ENCODE measurements at places on chromosomes 5 and 9. TPM values are rescaled to one million over a fixed set of nuclear protein-coding genes. Genes with fewer than 3 reads are reported as not detected.

SLC4A9 gene
- total RNA-seq = not detected

PAX5 gene
- total RNA-seq = not detected

RORB gene
- total RNA-seq = 0.36 TPM

C5orf63 gene
- 2.2 TPM for total RNA-seq

ANKRD31 gene
- total RNA-seq = 0.29 TPM

PCDHGA7 gene
- 6.5 TPM for total RNA-seq

GNA14 gene
- total RNA-seq = 0.72 TPM

- no peak overlapping the region for H3K4me3 ChIP-seq
- no peaks in the 10 kb centered on the region for H3K4me1 ChIP-seq
- no peak overlapping the region for H3K27ac ChIP-seq
- no peak for DNase-seq
Measured at GRCh38 chr5:130624805-130625204, 540.3 kb downstream of the HINT1 start.

- H3K4me3 ChIP-seq = no peak overlapping the region
- H3K4me1 ChIP-seq = no peaks in the 10 kb centered on the region
- DNase-seq = peak; percentile 84
- H3K36me3 ChIP-seq = no peaks in the 10 kb centered on the region
- H3K27me3 ChIP-seq = peaks cover 60% of the 10 kb centered on the region
Measured at GRCh38 chr9:36903541-36904435, 130.3 kb downstream of the PAX5 start.

GRCh38 chr5:98187945-98188344, 585.5 kb upstream of the RGMB start:
- peaks cover 3% of the 10 kb centered on the region for H3K4me1 ChIP-seq
- no peaks in the 10 kb centered on the region for H3K27me3 ChIP-seq
- H3K4me3 ChIP-seq = no peak overlapping the region
- DNase-seq = no peak
- H3K36me3 ChIP-seq = no peaks in the 10 kb centered on the region

DNA sequence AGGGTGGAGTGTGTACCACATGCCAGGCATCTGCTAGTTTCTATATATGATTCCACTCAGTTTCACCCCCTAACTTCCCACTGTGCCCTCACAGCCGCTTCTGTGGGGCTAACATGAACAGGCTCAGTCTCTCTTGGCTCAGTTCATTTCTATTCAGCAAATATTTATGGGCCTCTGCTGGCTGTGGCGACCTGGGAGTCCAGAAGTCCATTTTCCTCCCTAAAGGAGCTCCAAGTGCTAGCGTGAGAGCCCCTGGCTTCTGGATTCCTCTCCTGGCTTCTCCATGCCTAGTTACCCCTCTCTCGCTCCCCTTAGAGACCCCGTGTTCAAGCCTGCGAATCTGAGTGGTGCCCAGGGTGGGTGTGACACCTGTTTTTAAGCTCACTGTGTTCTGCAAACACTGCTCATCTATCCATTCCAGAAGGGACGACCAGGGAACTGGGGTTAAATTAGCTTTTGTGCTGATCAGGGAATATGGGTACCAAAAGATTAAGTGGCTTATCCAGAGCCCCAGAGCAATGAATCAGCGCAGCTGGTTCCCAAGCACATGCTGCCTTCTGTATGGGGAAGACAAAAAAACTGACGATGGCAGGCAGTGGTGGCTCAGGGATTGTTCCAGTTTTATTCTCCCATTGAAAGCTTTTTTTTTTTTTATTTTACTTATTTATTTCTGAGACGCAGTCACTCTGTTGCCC, 57.6 kb downstream of the HMCN2 start:
- H3K4me1 ChIP-seq = peaks cover 6% of the 10 kb centered on the region
- H3K27me3 ChIP-seq = peaks cover 59% of the 10 kb centered on the region
- H3K36me3 ChIP-seq = no peaks in the 10 kb centered on the region
- H3K4me3 ChIP-seq = no peak overlapping the region

GRCh38 chr5:141121563-141121962, at the start of gene PCDHB4:
Gene PCDHB4, plus strand, starts transcription at chr5:141121818. Its CDS starts 181 bp downstream, at chr5:141121999.
- H3K4me3 ChIP-seq = peak within 1 kb of the TSS; percentile 20
- no peaks in the 10 kb centered on the region for H3K4me1 ChIP-seq
- H3K27me3 ChIP-seq = no peaks in the 10 kb centered on the region
- no peak for DNase-seq
- no peaks in the 10 kb centered on the region for H3K36me3 ChIP-seq
- H3K27ac ChIP-seq = no peak within 1 kb of the TSS

DNA sequence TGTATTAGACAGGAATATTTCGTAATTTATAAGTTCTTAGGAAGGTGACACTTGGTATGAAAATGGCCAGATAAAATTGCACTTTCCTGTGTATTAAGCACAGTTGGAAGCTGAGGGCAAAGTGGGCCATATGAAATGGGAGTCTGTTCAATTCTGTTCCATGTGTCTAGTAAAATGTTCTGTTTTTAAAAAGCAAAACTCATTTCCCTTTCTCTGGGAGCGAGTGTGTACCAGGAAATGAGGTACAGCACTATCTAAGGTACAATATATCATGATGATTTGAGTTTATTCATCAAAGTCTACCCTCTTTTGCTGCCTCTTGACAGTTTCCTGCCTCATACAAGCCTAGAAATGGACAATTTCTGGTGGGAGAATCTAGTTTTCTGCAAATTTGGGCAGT, 51.2 kb upstream of the KCNN2 start:
- H3K4me3 ChIP-seq = no peak overlapping the region
- H3K27me3 ChIP-seq = no peaks in the 10 kb centered on the region

GRCh38 chr5:102130386-102130785, 165.7 kb downstream of the SLCO4C1 start:
- no peaks in the 10 kb centered on the region for H3K4me1 ChIP-seq
- H3K4me3 ChIP-seq = no peak overlapping the region
- no peak overlapping the region for H3K27ac ChIP-seq

DNA sequence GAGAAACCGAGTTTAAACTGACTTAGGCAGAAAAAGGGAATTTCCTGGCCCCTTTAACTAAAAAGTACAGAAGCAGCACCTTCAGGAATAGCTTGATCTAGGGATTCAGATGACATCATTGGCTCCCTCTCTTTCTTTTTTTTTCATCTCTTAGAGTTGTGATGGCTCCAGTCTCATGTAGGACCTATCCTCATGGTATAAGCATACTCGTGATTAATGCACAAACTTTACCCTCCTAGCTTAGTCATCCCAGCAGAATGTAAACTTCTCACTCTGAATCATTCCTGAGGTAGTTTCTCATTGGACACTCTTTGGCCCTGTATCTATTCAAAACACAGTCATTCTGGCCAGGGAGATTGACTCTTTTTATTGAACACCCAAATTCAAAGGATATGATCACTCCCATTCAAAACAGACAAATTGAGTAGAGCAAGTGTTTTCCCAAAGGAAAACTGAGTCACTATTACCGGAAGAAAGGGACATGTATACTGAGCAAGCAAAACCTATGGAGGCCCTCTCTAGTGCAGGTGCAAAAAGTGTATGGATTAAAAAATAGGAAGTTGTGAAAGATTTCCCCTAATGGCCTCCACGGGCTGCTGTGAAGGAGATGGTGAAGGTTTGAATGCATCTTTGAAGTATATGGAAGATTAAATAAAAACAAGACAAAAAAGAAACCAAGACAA, 27.6 kb upstream of the SMIM23 start:
- H3K27me3 ChIP-seq = no peaks in the 10 kb centered on the region
- no peaks in the 10 kb centered on the region for H3K36me3 ChIP-seq
- no peak overlapping the region for H3K4me3 ChIP-seq
- DNase-seq = peak; percentile 91
- H3K4me1 ChIP-seq = peaks cover 6% of the 10 kb centered on the region

- H3K36me3 ChIP-seq = no peaks in the 10 kb centered on the region
- no peak overlapping the region for H3K27ac ChIP-seq
- H3K27me3 ChIP-seq = no peaks in the 10 kb centered on the region
- DNase-seq = peak; percentile 49
Measured at GRCh38 chr9:78273761-78274160, 23.2 kb upstream of the PSAT1 start.

- H3K4me3 ChIP-seq = no peak overlapping the region
- H3K27ac ChIP-seq = no peak overlapping the region
Measured at GRCh38 chr5:135988546-135988945, 33.8 kb upstream of the LECT2 start.
